ENCODE measurements at places on chromosomes 2 and 18.

DNA sequence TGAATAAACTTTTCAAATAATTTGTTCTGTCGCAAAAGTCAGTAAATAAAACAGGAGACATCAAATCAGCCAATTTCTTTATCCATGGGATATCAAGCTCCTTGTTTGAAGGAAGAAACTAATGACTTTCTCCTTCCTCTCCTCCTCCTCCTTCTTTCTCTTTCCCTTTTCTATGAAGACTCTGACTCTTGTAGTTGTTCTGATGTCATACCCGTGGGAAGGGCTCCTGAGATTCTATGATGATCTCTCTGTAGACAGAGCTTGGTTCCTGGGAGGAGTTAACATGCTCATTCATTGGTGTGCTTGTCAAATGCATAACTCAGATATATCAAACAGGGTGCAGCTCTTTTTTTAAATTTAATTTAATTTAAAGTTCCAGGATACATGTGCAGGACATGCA, 118.7 kb upstream of the KCTD1 start:
- DNase-seq, result no peak

DNA sequence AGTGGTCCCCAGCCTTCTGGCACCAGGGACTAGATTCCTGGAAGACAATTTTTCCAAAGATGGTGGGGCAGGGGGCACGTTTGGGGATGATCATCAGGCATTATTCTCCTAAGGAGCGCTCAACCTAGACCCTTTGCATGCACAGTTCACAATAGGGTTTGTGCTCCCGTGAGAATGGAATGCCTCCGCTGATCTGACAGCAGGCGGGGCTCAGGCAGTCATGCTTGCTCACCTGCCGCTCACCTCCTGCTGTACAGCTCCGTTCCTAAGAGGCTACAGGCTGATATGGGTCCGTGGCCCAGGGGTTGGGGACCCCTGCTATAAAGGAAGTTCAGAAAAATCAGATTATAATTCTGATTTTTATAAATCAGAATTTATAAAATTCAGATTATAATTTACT, 22.3 kb upstream of the TYMS start:
- no peak for DNase-seq

DNA sequence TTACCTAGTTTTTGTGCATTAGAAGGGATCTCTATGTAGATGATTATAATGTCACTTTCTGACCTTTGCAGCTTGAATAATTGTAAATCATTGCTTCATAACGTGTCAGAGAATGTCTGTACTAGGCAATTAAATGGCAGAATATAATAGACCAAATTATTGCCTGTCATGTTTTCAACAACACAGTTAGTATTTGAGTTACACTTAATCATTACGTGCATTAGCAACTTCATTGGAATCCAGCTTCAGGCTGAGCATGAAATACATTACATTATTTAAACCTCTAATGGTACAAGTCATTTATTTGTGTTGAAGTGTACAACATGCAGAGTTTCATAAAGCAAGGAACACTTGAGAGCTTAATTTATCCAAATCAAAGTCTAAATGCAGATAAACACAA, 48.0 kb downstream of the ZNF407 start:
- no peak for DNase-seq

GRCh38 chr18:37230768-37231167, 334.8 kb downstream of the CELF4 start:
- DNase-seq, result no peak

GRCh38 chr2:205868053-205868452, 185.8 kb downstream of the NRP2 start:
- DNase-seq, result no peak

DNA sequence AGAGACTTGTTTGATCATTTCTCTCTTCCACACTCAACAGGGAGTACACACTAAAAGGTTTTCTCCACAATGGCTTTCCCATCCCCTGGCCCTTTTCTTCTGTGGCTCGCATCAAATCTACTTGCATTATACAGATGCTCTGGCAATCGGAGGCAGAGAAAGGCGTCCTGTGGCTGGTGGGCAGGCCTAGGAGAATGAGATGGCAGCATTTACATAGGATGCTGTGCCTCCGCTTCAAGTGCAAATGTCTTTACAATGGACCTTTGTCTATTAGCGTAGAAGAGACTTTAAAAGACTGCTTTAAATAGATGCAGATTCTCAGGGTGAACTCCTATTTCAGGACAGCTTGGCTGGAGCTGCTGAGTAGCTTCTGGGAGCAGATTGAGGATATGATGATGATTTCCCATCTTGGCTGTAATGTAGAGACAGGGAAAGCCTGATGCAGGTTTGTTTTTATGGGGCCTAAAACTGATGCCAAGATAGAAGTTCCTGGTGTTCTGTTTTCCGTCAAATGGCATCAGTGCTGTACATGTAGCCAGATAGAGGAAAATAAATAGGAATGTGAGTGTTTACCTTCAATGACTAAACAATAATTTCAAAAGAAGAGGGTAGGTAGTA, 423.4 kb downstream of the RND3 start:
- no peak for DNase-seq

DNA sequence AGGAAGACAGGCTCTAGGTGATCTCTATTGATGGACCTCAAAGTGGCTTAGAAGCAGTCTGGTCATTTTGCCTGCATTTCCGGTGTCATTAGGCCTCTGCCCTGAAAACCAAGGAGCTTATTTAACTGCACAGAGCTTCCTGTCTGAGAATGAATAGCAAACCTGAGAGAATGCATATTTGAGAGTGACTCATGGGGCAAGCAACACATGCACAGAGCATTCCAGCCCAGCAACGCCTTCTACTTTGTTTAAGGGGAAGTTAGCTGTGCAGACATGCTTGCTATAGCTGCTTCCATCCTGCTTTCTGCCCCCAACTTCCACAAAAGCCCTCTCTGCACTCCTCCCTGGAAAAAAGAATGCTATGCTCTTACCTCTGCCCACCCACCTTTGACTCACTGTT, 232.8 kb downstream of the GRB14 start:
- DNase-seq, result no peak

DNA sequence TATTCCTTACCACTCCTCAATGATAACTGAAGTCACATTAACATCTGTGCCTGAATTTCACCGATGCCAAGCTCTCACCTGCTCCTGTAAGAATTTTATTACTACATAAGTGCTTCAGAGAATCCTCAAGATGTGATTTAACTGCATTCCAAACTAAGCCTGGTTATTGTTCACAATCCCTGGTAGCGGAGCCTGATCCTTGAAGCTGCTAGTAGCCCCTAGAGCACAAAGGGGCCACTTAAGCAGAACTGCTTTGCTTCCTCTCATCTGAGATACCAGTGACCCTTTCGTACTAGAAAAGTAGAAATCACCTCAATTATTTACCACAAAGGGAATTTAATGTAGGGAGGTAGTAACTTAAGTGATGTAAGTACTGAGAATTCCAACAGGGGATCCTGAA, 529.6 kb downstream of the CPS1 start:
- no peak for DNase-seq

GRCh38 chr2:20836521-20836920, 13.6 kb upstream of the LDAH start:
- DNase-seq, result no peak

GRCh38 chr2:239462191-239462515, 61.3 kb upstream of the HDAC4 start:
- DNase-seq, result no peak

- DNase-seq, result no peak
Measured at GRCh38 chr2:186575302-186575701, 14.6 kb upstream of the ITGAV start.

DNA sequence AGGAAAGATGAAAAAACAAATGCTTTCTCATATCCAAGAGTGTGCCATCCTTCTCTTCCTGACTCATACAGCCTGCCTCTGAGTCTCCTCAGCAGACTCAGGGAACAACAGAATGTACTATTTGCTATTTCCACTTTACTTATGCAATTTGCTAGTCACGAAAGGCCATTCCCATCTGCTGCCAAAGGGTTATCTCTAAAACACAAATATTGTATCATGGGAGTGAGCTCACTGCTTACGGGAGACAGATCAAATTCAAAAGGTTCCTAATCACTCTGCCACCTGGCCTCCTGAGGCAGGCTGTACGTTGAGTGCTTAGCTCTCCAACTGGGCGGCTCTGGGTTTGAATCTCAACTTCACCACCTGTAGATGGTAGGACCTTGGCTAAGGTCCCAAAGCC, 92.0 kb downstream of the GAREM1 start:
- no peak for DNase-seq

DNA sequence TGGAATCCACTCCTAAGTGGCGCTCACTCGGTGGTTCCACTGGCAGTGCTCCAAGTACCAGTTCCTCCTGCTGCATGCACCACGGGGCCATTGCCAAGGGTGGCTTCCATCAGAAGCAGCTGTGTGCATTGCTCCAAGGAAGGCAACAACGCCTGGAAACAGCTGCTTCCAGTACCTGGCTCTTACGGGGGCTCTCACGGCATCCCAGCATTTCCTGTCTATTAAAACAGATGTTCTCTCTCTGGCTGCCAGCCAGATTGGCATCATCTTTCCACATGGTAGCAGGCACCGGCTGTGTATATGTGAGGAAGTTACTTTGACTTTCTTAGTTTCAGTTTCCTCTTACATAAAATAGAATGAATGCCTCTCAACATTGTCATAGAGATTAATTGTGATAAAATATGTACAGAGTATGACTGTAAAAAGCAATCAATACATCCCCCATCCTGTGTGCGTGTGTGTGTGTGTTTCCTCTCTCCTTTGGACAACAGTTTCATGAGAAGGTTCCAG, 84.9 kb downstream of the CMPK2 start:
- no peak for DNase-seq

GRCh38 chr18:43013486-43013885, 102.0 kb downstream of the RIT2 start:
- no peak for DNase-seq

DNA sequence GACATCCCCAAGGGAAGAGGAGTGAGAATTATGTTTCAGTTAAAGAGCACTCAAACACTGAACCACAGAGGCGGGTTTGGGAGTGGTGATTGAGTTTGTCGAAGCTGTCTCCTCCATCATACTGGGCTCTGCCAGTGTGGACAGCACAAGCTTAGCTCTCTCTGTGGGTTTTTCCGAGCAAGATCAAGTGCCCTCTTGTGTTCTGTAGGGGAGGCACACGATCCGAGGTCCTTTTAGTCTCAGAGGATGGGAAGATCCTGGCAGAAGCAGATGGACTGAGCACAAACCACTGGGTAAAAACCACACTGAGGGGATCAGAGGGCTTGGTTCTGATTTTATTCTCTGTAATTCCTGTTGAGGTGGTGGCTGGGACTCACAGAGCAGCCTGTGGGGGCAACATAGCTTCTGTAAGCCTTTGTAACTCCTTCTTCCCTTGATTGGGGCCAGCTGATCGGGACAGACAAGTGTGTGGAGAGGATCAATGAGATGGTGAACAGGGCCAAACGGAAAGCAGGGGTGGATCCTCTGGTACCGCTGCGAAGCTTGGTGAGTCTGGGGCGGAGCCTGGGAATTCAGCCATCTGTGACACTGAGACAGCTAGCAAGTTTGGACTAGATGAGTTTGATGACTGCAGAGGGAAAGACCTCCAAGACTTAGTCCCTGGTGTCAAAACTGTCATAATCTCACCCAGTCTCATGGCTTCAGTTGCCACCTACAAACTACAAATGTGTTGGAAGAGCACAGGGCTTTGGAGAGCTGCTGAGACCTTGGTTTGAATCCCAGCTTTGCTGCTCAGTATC, 2.0 kb downstream of the NAGK start:
- DNase-seq, result no peak

DNA sequence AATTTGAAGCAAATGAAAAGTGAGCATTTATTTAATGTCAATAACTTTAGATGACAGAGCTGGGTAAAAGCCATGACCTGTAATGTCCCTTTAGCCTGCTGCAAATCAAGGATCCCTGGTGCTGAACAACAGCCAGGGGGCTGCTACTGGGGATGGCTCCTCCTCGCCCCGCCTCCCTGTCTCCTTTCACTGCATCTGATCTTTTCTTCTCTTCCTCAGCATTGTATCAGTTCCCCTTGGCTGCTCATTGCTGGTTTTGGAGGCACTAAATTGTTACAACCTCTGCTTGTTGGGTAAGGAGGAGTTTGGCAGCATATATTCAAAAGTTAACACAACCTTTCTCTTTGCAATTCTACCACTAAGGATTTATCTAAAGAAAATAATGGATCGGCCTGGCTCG, 236.3 kb upstream of the ID2 start:
- DNase-seq, result no peak

- DNase-seq, result no peak
Measured at GRCh38 chr18:35775887-35776286, 194.3 kb downstream of the GALNT1 start.

DNA sequence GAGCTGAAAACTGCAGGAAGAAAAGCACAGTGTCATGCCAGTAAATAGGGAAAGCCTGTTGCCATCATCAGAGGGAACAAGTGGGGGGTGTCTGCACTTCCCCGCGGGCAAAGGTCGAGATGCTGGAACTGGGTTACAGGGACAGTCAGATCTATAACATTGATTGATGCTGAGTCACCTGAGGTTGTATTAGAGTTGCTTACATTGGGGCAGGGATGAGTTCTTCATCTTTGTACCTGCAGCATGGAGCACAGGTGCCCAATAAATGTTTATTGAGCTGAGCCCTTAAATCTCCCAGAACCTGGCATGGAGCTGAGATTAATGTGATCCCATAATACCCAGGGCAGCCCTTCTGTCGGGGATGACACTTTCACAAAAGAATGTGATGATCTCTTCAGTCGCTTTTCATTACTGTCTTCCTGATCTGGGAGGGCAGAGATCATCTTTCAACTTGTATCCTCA, 5.9 kb upstream of the RNF152 start:
- no peak for DNase-seq

DNA sequence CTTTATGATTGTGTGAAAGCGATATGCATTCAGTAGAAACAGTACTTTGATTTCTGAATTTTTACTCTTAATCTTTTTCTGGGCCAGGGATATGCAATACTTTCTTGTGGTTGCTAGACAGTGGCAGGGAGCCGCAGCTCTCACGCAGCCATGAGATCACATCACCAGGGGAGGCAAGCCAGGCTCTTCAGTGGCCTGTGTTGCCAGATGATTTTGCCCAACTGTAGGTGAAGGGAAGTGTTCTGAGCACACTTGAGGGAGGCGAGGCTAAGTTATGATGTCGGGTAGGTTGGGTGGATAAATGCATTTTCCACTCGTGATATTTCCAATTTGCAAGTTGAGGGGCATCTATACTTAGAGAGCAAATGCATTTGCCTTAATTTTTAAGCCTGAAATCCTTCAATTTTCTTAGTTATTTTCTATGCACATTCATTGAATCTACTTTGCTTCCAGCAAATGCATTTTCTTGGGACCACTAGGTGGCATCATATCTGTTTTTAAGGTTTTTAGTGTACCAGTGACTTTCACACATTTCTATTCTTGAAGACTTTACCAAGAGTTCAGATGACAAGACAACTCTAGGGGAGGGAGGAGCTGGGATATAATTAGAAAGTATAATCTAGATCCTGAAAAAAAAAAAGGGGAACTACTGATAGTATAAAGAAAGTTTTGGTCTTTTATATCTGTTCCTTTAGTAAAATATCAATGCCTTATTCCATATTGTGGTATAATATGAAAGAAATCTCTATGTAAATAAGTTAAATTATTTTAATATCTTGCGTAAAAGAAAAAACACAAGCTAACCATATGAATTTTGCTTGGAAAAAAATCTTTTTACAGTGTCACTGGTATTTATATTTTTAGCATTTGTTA, 643.3 kb downstream of the SOCS6 start:
- DNase-seq, result no peak

- no peak for DNase-seq
Measured at GRCh38 chr2:88115825-88116518, 11.9 kb downstream of the FABP1 start.

GRCh38 chr2:136118819-136119716, 1.1 kb upstream of the CXCR4 start:
- DNase-seq, result peak; percentile 28

GRCh38 chr18:7393080-7393479, 162.2 kb downstream of the LRRC30 start:
- DNase-seq, result no peak
